AG04450 (cell line): ENCODE measurements at places on chromosomes 7 and 10. TPM values are rescaled to one million over a fixed set of nuclear protein-coding genes. Genes with fewer than 3 reads are reported as not detected.

GRCh38 chr10:94402204-94402842 lies at the start of gene TBC1D12:
TBC1D12 (plus strand) TSS chr10:94402541; CDS start chr10:94402614, 73 bp downstream.
- peak; percentile 90 for DNase-seq

Gene CCL24
- polyA plus RNA-seq: not detected in 2 replicates

- no peak for DNase-seq
These were observed 2.4 kb upstream of the EVX1 start for GRCh38 chr7:27240015-27240731.

- DNase-seq: no peak
These were observed 132.9 kb downstream of the ATXN7L1 start for GRCh38 chr7:105743351-105744090.

GRCh38 chr7:103940382-103941268 lies 48.8 kb downstream of the RELN start:
- DNase-seq: no peak

Gene ARHGAP22
- polyA plus RNA-seq: 8.2 and 9.6 TPM in 2 replicates
